Kidney tubule cell (primary cell): ENCODE measurements at places on chromosomes 3 and 15.

- no peak for DNase-seq
Measured at GRCh38 chr15:89591834-89592233, 16.6 kb downstream of the TICRR start.

DNA sequence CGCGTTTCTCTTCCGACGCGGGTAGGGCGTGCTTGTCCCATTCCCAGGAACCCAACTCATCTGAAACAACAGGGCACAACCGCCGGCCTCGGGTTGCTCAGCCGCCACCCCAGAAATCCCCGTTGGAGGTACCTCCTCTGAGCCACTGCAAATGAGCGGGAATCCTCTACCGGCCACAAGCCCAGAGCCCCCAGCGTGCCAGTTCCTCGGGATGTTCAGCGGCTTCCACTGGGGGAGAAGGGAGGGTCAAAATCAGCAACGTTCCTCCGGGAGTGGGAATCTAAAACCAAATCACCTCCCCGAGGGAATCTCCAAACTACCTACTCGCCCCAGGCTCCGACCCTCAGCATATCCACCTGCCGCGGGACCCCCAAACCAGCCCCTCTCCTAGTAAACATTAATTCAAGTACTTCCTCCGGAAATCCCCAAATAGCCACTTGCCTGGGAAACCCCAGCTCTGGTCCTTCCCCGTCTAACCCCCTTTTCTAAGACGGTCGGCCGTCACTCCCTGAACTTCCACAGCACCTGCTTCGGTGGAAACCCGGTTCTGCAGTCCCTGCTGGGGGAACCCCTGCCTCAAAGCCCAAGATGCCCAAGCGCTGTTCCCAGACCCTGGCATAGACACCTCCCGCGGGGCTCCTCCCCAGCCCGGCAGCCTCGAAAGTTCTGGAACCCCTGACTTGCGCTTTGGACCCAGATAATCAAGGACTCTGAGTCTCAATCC, 887 bp downstream of the OXTR start:
- DNase-seq = peak; percentile 34

DNA sequence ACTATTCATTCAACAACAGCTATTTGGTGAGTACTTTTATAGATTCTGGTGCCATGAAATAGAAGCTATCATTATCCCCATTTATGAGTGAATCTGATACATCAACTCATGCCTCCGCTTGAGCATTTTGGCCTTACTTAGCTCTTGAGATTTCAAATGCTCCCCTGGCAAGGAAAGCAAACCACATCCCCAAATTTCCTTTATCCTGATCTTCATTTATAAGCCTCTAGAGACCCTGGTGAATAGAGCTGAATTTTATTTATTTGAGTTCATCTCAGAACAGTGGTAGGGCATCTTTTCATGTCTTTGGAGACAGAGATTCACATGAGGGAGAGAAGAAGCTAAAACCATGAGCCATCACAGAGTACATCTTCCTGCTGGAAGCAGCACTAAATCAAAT, 317.2 kb downstream of the SLC9A9 start:
- DNase-seq = no peak

DNA sequence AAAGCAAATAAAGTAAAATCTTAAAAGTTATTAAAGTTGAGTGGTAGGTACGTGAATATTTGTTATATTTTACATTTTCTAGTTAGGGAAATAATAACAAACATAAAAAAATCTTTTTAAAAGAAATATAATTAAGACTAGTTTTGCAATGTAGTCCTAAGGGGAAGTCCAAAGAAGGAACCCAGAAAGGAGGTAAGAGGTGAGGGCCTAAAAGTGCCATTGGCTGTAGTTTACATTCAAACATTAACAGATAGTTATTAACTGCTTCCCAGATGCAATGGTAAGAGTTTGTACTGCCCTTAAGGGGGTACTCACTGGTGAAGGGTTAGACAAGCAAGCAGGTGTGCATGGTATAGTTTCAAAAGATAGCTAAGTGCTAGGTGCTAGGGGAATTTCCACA, 79.2 kb downstream of the B3GALNT1 start:
- DNase-seq = no peak

GRCh38 chr15:41304149-41304770, 28.1 kb downstream of the OIP5 start:
- DNase-seq = no peak
